ENCODE measurements at places on chromosomes 7 and 10. TPM values are rescaled to one million over a fixed set of nuclear protein-coding genes. Genes with fewer than 3 reads are reported as not detected.

- no peak for DNase-seq
Measured at GRCh38 chr7:155805826-155806095, 6.5 kb downstream of the SHH start.

DNA sequence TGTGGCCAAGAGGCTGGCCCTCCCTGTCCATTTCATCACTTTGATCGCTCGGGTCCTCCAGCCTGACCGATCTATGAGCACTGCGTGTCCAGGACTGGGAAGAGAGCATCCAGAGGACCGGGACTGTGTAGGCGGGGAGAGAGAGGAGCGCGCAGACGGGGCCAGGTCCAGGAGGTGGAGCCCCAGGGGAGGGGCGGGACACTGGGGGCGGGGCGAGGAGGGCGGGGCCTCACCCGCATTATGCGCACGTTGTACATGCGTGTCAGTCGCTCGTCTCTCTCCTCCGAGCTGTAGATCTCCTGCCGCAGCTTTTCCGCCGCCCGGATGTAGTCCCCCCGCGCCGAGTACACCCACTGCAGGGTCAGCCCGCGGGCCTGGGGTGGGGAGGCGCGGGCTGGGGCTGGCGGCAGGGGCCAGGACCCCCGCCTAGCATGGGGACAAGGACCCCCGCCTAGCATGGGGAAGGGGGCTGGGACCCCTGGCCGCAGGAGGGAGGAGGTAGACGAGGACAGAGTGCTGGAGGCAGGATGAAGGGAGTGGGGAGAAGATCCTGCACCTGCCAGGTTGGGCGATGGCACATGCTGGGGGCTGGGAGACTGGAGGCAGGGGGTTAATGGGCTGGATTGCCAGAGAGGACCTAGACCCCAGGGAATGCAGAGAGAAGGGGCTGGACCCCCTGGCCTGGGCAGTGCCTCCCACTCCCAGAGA, 14.3 kb downstream of the MOSPD3 start:
- DNase-seq, result peak; percentile 94

DNA sequence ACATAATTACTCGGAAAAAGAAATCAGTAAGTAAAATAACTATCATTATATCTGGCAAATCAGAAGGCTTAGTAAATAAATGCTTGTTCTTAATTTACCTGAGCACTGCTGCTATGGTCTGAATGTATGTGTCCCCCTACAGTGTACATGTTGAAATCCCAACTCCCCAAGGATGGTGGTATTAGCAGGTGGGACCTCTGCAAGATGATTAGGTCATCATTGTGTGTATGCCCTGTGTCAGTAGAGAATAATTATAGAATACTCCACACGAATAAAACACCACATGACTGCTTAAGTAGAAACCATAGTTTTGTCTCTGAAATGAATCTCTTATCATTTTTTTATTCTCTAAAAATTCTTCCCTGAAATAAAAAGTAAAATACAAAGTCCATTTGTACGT, 101.6 kb downstream of the RNF133 start:
- DNase-seq, result no peak

The TRIM73 gene
- total RNA-seq, result 2.9 TPM

The ITIH5 gene
- 67.0 TPM for total RNA-seq

The CALN1 gene
- total RNA-seq, result not detected

All from posterior vena cava (tissue), 2 donors.